Lung microvascular endothelial cell (primary cell): ENCODE measurements at places on chromosomes 2 and 18. TPM values are rescaled to one million over a fixed set of nuclear protein-coding genes. Genes with fewer than 3 reads are reported as not detected.

The XRCC5 gene
- total RNA-seq, result 163 and 183 TPM in 2 replicates

DNA sequence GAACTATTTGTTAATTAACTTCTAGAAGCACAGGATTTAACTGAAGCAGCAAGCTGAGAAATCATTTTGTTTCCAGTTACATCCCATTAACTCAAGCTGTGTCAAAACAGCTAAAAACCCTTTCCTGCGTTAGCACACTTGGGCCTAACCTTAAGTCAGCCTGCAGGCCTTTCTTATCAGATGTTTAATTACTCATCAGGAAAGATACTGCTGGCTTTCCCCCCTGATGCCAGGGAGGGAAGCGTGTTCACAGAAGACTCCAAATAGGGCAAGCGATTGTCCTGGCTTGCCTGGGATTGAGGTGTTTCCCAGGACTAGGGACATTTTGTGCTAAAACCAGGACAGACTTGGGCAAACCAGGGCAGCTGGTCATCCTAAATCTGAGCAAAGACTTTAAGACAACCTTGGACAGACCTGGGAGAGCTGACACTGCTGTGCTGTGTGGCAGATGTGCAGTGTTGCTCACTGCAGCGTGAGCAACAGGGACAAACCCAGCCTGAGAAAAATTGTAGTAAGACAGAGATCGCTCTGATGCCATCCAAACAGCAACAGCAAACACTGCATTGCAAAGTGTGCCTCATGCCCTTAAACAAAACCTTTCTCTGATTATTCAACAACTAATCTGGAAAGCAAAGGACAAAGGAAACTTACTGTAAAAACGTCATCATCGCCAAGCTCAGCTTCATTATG is 100.9 kb downstream of the SPRED2 start:
- DNase-seq, result peak; percentile 53

The SLC4A5 gene
- total RNA-seq, result under 0.01 and 0.20 TPM in 2 replicates

GRCh38 chr2:213149949-213150314 is 1.5 kb downstream of the IKZF2 start:
- peak; percentile 1 for DNase-seq

DNA sequence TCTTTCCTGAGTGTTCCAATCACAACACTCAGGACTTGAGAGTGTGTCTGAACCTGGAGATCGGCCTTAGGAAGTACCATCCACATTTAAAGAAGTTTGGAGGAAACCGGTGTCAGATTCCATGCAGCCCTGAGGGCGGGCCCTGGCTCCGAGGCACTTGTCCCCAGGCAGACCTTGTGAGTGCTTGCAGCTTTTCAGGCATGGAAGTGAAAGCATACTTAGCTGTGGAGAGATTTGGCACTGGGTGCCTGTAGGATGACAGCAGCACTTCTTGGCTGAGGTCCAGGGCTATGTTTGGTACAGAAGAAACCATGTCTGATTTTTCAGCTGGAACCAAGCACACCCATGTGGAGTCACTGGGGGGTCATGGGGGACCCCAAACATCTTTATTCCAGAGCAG is 230.8 kb downstream of the SEPTIN10 start:
- DNase-seq, result peak; percentile 85

The CGREF1 gene
- total RNA-seq, result 1.7 and 2.0 TPM in 2 replicates

The LIMS4 gene
- 28.5 and 47.8 TPM in 2 replicates for total RNA-seq
